Stimulated activated CD8-positive, alpha-beta memory T cell treated with anti-CD3 and anti-CD28 coated beads, Interleukin-4, amount 100 ng/mL, for 24 hours (primary cell): ENCODE measurements at places on chromosomes 5 and 9.

DNA sequence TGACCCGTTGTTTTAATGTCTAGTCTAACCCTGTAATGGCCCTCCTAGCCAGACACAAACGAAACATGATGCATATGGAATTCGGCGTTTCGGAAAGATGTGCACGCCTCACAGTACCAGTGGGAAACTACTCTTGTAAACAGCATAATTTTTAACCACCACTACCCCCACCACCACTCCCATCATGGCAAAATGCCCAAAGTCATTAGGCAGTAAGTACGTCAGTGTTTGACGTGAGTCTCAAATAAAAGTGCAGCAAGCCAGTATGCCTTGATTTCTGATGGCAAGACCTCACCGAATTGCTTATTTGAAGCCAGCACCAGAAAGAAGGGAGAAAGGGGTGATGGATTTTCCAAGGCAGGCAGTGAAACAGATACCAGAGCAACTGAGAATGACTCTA lies 71.4 kb downstream of the ADRB2 start:
- DNase-seq: no peak

DNA sequence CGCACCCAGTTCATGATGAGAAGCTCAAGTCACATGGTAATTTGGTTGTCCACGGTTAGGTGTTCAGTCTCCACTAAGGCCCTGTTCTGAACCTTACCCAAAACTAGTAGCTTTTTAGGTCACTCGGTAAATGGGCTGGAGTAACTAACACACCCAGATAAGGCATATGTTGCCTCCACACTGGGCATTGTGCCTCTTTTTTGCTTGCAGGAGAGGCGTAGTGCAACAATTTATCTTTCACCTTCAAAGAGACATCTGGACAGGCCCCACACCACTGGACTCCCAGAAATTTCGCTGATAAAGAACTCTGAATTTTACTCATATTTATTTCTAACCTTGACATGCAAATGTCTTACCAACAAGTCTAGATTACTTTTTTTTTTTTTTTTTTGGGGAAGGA lies 16.8 kb upstream of the PTGES start:
- DNase-seq: no peak

DNA sequence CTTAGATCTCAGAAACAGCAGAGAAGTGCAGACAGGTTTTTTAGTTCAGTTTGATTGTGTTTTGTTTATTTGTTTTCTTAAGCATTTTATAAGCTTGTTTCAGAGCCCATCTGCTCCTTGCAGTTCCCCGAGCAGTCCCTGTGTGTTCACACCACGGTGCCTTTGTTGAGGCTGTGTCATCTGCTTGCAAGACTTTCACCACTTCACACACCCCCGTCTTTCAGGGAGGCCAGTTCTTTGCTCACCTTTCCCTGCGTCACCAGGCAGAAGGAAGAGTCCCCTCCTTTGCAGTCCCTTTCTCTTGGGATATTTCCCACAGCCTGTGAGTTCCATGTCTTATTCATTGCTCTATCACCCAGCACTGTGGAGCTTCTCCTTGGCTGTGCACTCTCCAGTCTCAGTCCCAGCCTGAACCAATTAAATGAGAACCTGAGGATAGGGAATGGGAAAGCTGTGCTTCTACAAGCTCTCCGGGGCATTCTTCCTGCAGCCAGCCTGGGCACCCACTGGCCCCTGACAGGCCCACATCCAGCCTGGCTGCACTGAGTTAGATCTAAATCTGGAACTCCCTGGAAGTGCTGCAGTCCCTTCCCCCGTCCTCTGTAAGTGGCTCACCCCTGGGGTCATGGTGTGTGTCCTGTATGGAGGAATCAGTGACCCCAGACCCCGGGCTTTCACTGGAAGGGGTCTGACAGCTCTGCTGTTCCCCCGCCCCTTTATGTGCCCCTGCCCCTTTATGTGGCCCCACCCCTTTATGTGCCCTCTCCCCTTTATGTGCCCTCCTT lies 5.5 kb downstream of the MVB12B start:
- no peak for DNase-seq

- DNase-seq: no peak
These were observed 14.3 kb downstream of the IL5 start for GRCh38 chr5:132528866-132529634.

DNA sequence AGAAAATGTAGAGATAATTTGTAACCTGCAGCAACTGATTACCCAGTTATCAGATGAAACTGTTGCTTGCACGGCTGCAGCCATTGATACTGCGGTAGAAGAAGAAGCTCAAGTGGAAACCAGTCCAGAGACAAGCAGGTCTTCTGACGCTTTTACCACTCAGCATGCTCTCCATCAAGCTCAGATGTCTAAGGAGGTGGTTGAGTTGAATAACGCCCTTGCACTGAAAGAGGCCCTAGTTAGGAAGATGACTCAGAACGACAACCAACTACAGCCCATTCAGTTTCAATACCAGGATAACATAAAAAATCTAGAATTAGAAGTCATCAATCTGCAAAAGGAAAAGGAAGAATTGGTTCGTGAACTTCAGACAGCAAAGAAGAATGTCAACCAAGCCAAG lies 1.7 kb downstream of the KIF4B start:
- no peak for DNase-seq

DNA sequence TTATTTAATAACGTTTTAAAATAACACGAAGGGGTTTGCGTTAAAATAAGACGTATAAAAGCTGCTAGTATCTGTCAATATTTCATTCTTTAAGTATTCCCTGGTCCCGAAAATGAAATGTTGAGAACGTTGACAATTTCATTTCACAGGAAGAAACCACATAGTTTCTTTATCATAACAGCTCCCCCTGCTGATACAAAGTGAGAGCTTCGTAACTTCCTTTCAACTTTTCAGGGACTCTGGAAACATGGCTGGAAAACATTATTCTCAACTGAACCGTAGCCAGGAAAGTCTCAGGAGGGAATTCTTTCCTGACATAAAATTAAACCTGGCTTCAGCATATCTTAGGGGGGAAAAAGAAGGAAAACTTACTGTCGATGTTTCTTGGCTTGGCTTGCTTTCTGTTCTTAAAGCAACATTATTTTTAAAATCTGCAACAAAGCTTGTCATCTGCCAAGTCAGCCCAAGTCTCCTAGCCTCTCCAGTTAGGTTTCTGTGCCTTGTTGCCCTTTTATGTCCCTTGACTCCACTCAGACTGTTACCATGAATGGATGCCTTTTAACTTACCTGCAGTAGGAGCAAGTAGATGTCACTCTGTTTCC lies 122.9 kb upstream of the DAB2 start:
- DNase-seq: no peak

DNA sequence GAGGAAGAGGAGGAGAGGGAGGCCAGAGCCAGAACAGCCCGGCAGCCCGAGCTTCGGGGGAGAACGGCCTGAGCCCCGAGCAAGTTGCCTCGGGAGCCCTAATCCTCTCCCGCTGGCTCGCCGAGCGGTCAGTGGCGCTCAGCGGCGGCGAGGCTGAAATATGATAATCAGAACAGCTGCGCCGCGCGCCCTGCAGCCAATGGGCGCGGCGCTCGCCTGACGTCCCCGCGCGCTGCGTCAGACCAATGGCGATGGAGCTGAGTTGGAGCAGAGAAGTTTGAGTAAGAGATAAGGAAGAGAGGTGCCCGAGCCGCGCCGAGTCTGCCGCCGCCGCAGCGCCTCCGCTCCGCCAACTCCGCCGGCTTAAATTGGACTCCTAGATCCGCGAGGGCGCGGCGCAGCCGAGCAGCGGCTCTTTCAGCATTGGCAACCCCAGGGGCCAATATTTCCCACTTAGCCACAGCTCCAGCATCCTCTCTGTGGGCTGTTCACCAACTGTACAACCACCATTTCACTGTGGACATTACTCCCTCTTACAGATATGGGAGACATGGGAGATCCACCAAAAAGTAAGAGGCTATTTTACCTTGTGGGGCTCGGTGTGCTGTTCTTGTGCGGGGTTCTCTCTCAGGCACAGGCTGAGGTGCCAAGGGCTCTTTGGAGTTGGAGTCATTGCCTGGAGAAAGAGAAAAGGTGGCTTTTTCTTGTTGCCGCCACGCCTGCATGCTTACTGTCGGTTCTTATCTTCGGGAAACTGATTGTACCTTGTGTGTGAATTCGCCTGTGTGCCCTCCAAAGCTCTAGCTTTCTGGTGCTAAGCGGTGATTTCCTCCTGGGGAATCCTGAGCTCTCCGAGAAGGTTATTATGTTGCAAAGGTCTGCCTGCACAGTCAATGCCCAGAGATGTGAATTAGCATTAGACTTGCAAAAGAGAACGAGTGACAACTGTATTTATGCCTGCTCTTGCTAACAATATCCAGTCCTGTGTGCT lies at the start of gene ISL1:
Gene ISL1, plus strand, starts transcription at position 318 of the 991 bp plus-strand sequence. Its CDS starts 224 bp downstream, at position 542.
- no peak for DNase-seq

DNA sequence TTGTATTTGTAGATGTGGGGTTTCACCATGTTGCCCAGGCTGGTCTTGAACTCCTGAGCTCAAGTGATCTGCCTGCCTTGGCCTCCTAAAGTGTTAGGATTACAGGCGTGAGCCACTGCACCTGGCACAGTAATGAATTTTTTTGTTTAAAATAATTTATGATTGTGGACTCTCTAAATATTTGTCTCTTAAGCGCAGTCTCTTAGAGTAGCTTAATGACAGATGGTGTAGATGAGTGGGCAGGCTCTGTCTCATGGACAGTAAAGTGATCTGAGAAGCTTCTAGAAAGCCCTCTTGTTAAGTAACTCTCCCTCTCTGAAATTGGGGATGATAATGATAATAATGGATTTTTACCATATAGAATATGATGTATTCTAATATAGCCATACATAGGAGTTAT lies 47.5 kb upstream of the KIAA1958 start:
- no peak for DNase-seq

DNA sequence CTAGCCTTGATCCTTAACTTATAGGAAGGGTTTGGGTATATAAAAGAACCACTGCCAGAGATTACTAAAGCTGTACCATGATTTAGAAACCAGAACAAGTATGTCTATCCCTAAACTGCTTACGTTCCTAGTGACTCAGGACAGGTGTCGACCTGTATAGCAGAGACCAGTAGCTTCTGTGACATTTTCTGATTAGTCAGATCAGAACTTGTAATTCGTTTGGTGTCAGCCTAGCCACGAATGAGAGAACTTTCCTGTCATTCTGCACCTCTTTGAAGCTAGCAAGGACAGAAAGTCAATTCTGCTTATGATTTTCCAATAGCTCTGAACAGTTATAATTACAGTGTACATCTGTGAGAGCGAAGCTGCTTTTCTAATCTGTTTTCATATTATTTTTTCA lies 39.5 kb downstream of the PRKACG start:
- no peak for DNase-seq

DNA sequence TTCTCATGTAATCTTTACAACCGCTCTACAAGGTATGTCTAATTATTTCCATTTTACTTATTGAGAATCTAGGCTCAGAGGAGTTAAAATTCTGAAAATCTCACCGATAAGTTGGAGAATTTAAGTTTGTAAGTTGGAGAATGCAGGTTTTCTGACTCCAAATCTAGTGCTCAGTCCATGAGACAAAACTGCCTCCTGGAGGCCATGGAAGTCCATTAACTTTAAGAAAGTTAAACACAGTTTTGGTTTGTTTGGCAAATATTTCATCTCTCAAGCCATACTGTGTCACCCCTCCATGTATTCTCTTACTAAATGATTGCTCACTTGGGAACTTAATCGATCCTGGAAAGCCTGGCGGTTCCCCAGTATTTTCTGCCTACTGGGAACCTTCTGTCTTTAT lies 52.6 kb downstream of the INIP start:
- DNase-seq: no peak

- no peak for DNase-seq
These were observed 527.8 kb upstream of the TLE4 start for GRCh38 chr9:79043916-79044315.

GRCh38 chr5:103505581-103506305 lies 56.8 kb downstream of the NUDT12 start:
- DNase-seq: no peak

DNA sequence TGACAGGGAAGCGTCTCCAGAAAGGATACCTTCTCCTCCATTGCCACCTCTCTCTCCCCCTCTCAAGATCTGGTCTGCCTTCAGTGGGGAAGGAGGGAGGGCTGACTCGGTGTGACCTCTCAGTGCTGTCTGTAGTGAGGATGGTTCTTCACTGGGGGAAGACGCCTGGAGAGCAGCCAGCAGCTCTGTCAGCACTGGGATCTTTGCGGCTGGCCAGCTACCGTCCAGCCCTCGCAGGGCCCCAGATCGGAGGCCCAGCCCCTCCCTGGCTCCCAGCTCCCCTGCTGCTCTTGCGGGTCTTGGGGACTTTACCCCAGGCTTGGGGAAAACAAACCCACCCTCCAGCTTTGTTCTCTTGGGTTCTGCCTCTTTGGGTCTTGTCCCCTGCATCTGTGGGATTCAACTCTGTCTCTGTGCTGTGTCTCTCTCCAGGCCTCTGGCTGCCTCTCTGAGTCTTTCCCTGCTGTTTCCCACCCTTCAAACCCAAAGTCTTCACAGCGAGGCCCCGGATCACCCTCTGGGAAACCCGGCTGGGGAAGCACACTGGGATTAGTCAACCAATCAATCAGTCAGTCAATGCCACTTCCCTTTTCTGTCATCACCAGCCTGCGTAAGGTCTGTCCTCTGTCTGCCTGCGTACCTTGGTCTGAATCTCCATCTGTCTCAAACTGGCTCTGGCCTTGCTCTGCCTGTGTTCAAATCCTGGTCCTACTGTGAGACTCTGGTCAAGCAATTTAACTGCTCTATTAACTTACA lies 23.0 kb downstream of the FGF18 start:
- no peak for DNase-seq

DNA sequence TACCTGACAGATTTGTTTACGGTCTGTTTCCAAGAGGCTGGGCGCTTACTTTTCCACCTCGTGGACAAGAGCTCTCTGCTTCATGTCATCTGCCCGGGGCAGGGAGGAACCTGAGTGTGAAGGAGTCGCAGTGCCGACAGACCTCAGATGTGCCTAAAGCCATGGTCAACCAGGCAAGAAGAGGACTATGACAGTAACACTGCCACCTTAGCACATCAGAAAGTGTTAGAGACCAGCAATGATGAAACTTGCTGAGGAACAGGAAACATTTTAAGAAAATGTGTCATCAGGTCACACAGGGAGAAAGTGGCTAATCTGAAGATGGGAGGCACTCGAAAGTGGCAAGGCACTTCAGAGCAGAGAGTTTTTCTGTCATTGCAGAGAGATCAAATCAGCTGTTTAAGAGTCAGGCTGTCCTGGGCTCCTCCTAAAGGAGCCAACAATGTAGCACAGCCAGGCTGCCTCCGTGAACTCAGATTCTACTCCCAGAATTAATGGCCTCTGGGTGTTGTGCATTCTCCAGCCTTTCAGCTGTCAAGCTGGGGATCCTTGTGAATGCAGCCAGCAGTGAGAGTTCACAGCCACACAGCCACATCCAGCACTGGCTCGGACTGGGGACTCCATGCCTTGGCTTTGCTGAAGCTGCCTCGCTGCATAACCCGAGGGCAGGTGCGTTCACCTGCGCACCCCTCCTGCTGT lies 94.6 kb downstream of the RAPGEF1 start:
- no peak for DNase-seq

DNA sequence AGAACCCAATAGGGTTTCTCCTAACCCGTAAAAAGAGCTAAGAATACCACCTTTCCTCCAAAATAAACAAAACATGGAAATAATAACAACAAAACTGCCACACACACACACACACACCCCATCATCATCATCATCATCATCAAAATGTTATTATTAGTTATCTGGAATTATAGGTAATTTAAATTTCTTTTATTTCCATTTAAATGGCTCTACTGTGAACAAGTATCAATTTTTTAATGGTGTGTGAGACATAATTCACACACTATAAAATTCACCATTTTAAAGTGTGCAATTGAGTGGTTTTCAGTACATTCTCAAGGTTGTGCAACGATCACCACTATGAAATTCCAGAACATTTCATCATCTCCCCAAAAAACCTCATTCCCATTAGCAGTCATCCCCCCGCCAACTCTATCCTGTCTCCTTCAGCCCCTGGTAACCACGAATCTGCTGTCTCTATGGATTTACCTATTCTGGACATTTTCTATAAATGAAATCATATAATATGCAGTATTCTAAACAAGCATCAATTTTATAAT lies 172.7 kb downstream of the ROR2 start:
- DNase-seq: no peak
